ENCODE measurements at places on chromosomes 11 and 22.
A peak's percentile ranks its signal among the peaks of the same experiment; 100 is the strongest.

- no peak for DNase-seq
Measured at GRCh38 chr11:38598418-38598817, 2000.4 kb upstream of the RAG2 start.

DNA sequence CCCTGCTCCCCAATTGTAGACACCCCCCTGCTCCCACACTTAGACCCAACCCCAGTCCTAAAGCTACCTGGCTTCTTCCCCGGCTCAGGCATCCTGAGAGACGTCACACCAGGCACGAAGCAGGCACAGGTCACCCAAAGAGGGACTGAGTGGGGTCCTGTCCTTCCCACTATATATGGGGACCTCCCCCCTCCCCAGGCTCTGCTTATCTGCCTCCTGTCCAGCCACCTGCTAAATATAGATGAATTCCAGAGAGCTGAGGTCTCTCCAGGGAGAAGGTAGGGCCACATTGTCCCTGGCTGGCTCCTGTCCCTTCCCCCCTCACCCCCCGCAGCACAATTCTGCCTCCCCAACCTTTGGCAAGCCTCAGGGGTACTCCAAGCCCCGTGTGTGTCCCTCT is at the start of gene MYBPC3:
Gene MYBPC3, minus strand, starts transcription at position 147 of the 400 bp plus-strand sequence. Its CDS starts 55 bp downstream, at position 92.
- DNase-seq: no peak

- DNase-seq: no peak
Measured at GRCh38 chr11:76837696-76838677, 22.7 kb upstream of the ACER3 start.

DNA sequence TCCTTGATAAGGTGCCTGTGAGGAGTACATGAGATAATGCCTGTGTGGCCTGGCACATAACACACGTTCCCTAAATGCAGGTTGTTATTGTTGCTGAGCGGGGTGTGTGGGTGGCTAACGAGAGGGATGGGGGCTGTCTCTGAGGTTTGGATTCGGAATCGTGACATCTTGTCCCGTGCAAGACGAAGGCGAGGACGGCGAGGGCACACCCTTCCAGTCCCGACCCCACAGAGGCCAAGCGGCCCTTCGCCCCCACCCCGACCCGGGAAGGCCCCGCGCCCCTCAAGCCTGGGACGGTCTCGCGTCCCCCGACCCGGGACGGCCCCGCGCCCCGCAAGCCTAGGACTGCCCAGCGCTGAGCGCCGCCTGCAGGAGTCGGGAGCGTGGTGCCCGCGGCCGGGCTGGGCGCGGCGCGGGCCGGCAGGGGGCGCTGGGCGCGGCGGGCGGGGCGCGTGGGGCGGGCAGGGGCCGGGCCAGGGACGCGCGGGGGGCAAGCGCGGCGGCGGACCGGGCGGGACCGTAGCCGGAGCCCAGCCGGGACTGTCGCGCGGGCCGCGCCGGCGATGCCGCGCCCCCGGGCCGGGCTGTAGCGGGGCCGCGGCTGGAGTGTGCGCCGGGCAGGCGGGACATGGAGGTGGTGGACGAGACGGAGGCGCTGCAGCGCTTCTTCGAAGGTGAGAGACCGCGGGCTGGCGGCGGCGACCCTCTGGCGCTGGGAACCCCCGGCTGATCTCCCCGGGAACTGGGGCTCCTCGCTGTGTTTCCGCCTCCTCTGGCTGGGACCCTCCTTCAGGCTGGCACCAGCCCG is at the start of gene MYRF:
Gene MYRF, plus strand, starts transcription at position 520 of the 808 bp plus-strand sequence. Its CDS starts 109 bp downstream, at position 629.
- peak; percentile 57 for DNase-seq

- DNase-seq: no peak
Measured at GRCh38 chr11:94782446-94782845, 14.3 kb downstream of the AMOTL1 start.

All from activated gamma-delta T cell (primary cell).